GOT3 (cell line): ENCODE measurements at places on chromosomes 1 and 21.

DNA sequence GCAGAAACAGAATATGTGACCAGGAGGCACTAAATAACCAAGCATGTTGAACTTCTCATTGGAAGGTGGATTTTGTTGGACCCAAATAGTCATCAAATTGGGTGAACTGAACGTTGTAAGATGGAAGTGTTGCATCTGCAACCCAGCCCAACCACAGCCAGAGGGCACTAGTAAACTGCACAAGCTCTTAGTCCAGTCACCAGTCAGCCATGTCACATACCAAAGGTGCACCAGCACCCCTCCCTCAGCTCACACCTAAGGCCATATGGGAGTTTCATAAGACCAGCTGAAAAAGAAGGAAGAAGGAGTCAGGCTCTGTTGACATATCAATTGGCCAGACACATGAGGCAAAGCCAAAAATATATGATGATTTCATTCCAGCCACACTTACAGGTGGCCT lies 481.7 kb upstream of the NR5A2 start:
- DNase-seq: no peak

- DNase-seq: no peak
Observed at GRCh38 chr1:41883507-41883906, 35.2 kb downstream of the HIVEP3 start.

- no peak for DNase-seq
Observed at GRCh38 chr1:68047659-68048026, 2.8 kb downstream of the DIRAS3 start.

DNA sequence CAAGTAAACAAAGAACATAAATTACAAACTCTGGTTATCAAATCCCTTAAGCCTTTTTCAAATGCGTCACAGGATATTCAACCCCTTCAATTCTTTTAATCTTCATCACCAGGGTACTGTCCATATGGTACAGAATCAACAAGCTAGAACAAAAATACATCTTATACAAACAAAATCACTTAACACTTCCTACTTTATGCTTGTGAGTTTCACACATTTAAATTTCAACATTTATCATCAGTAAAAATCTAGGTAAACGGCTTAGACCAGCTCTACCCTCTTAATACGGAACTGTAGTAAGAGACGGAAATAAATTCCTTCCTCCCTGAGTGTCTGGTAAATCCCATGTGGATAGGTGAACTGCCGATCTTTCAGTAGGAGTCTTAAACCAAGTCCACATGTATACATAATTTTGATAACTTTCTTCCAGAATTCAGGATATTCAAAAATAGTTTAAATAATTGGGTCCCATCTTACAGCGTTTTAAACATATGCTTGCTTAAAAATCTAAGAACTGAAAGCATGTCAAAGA lies 1.0 kb downstream of the CCDC181 start:
- DNase-seq: no peak

- no peak for DNase-seq
Observed at GRCh38 chr1:8495928-8496401, 178.1 kb downstream of the SLC45A1 start.

- no peak for DNase-seq
Observed at GRCh38 chr1:31769720-31770390, 5.7 kb upstream of the ADGRB2 start.

GRCh38 chr1:99731384-99731783 lies 35.1 kb downstream of the FRRS1 start:
- no peak for DNase-seq

DNA sequence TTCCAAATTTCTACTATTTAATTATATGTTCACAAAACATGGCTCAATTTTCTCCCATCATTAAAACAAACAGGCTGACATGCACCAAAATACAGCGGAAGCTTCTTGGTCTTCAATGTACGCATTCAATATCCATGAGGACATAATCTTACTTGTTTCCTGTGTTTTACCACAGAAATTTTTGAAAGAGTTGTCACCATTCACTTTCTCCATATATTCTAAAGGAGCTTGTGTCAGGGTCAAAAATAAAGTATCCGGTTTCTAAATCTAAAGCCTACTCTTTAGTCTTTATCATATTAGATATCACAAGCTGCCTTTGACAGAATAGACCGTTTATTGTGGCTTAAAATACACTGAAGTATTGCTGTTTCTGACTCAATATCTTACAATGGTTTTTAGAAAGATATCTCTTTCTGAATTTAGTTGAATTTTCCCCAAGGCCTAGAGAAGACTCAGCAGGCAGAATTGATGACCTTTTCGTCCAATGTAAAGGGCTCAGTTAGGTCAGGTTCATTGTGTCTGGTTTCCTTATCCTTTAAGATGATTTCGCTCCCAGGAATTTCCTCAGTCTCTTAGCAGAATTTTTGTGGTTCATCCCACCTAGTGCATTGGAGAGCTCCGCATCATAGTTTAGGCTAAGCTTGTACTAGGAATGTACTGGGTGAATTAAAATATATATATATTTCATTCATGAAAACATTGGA lies 717.2 kb downstream of the NCAM2 start:
- no peak for DNase-seq

DNA sequence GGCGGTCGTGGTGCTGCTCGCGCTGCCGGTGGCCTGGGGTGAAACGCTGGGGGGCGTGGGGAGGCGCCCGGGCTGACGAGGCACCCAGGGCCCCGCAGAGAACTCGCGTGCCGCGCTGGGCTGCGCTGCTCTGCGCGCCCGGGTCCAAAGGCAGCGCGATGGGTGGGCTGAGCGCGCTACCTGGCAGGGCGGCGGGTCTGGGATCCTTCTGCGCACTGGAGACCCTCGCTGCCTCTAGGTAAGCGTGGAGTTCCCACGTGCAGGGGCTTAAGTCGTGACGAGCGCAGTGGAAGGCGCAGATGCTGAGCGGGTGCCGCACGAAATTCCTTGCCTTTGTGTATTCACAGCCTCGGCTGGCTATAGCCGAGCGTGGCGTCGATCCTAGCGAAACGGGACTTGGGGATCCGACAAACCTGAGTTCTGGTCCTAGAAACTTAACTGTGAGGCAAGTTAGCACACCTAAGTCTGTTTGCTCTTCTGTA lies 24.6 kb downstream of the CR1L start:
- DNase-seq: no peak

GRCh38 chr1:160149716-160150115 lies 1.7 kb upstream of the ATP1A4 start:
- DNase-seq: no peak

DNA sequence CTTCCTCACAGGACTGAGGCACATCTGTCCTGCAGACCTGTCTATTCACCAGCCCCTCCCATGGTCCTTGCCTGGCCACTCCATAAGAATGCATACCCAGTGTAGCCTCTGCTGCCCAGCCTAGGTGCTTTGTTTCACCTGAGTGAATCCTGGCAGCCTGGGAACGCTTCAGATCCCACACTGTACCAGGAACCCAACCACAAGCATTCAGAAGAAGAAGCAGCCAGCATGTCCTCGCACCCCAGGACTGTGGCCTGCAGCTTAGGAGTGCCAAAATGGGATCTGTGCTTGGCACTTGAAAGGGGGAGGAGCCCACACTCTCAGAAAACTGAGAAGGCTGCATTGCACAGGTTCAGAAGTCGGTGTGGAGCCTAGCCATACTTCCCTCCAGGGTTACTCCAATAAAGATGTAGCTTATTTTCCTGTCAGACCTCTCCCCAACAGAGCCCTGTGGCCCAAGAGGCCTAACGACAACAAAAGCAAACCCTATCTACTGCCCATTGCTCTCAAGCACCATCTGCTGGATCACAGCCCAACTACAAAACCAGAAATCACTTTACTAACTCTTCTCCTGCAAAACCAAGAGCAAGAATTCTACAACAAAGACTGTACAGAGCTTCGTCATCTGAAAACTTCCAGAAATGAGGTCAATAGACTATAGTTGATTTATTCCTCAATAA lies 923.1 kb upstream of the NEGR1 start:
- DNase-seq: no peak

DNA sequence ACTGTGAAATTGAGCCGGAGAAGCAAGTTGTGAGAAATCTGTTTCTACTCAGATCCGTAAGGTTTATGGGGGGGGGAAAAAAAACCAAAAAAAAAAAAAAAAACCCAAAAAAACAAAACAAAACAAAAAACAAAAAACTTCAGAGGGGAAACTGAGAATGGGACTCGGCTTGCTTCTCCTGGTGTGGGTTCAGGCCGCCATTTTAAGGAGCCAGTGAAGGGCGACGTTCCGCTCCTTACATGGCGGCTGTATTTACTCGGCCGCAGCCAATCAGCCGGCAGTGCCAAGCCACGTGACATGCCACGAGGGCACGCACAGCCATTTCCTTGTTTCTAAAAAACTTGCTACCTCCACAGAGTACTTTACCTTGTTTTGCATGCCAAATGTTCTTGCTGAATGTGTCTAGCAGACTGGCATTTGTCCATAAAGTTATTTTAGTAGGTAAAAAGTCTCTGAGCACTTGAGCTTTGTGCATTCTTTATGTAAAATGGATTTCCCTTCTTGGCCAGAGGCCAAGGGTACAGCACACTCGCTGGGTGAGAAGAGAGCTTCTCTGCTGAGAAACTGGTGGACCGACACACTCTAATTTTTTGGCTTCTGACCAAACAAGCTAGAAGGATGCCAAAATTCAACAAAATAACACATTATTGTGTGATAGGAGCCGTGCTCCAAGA lies 101.8 kb downstream of the NFIA start:
- DNase-seq: no peak

DNA sequence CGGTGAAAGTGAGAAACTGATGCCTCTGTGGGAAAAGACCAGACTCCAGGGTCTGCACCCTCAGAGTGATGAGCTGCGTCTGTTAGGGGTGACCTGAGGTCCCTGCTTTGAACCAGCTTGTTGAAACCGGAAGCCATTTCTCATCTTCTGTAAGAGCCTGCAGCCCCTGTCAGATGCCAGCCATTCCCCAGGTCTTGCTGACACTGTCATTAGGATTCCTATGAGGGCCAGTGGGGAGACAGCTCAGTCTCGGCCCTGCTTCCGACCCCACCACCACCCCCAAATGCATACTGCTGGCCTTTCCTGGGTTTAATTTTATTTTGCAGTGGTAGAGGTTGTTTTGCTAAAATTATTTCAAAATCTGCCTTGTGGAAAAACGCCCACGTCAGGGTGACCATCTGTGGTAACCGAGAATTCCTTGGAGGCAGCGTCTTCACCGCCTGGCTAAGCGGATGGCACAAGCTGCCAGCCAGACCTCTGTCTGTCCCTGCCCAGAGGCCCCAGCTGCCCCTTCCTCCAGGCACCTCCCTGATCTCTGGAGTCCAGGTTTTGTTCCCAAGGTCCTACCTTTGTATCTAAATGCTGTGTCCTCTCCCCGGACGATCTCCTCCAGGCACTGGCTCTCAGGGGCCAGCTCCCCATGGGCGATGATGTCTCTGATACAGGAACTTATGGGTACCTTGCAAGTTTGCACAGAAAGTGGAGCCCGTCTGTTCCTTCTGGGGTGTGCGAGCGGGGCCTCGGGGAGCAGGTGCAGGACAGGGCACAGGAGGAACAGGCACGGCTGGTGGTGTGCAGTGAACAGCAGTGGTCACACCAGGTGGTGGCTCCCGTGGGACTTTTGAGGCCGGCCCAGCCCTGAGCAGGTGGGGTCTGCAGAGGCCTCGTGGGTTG lies 49.9 kb downstream of the PRKCZ start:
- no peak for DNase-seq

DNA sequence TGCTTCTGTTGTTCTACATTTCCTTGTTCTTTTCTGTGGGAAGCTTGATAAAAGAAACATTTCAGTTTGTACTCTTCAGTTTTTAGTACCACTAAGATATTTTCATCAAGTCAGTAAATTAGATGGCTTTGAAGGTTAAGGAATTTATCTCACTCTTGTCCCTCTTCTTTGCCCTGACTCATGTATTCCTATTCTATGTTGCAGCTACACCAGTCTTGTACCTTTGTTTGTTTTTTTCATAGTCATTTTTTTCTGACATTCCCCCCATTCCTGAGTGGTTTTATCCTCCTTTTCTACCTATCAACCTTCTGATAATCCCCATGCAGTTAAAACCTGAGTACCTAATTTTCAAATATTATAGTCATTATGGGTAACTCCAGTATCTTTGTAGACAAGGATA lies 65.4 kb downstream of the MAST2 start:
- DNase-seq: no peak

GRCh38 chr1:55154616-55155015 lies 60.5 kb downstream of the USP24 start:
- no peak for DNase-seq

GRCh38 chr1:109395602-109396512 lies 1.9 kb downstream of the SORT1 start:
- no peak for DNase-seq

- DNase-seq: no peak
Observed at GRCh38 chr1:39485046-39485803, 6.2 kb upstream of the BMP8A start.

- no peak for DNase-seq
Observed at GRCh38 chr1:3727042-3727824, 25.0 kb upstream of the CCDC27 start.

DNA sequence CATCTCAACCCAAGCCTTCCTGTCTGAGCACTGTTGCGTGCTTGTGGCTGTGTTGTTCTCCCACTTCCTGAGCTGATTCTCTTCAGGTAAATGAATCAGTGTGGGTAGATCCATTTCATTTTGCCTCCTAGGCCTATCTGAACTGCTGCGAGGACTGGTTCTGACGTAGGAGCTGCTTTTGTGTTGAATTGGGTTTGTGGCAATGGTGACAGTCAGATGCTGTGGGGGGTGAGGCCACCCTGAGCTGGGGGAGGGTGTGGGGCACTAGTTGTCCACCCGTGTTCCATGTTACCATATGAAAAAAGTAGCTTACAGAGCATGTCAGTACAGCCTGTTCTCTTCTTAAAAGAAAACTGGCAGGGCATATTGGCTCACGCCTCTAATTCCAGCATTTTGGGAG lies 81.5 kb downstream of the MRPS6 start:
- DNase-seq: no peak

- peak; percentile 83 for DNase-seq
Observed at GRCh38 chr1:169586395-169587255, at the start of gene F5. F5 (minus strand) TSS chr1:169586481; CDS start chr1:169586386, 95 bp downstream.

- DNase-seq: no peak
Observed at GRCh38 chr1:3687504-3687903, 35.2 kb downstream of the TP73 start.

DNA sequence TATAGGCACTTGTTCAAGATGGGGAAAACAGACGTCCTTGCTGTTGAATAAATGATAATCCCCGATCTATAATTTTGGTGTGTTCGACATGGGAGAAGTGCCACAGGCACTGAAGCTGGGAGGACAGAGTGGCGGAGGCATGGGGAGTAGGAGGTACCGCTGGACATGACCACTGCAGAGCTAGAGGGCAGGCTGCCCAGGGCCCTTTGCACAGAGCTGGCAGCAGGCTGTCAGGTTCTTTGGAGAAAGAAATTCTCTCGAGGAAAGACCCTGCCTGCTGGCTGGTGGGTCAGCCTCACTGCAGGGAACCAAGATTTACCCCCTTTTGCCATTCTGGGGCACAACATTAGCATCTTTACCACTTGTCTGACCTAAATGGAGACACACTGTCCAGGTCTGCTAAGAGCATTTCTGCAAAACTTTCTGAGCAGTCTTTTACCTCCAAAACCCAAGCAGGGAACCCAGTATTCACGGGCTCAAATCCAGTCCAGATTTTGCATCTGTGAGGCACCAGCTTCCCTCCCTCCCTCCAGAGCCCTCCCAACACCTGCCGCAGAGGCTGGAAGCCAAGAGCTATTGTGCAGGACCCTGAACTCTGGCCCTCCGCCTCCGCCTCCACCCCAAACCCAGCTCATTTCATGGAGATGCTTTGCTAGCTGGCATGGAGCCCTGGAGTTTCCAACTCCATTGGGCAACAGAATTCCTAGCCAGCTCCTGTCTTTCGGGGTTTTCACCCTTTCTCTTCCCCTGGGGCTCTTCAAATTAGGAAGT lies 142.3 kb downstream of the PLXNA2 start:
- DNase-seq: no peak
